ENCODE measurements at places on chromosomes 4 and X. TPM values are rescaled to one million over a fixed set of nuclear protein-coding genes. Genes with fewer than 3 reads are reported as not detected.
A peak's percentile ranks its signal among the peaks of the same experiment; 100 is the strongest.

Gene RHOXF1
- total RNA-seq: not detected

GRCh38 chr4:21320034-21320433 lies 619.8 kb downstream of the PACRGL start:
- no peak overlapping the region for H3K4me3 ChIP-seq
- no peak for DNase-seq
- no peaks in the 10 kb centered on the region for H3K4me1 ChIP-seq
- no peaks in the 10 kb centered on the region for H3K36me3 ChIP-seq
- H3K27me3 ChIP-seq: no peaks in the 10 kb centered on the region

DNA sequence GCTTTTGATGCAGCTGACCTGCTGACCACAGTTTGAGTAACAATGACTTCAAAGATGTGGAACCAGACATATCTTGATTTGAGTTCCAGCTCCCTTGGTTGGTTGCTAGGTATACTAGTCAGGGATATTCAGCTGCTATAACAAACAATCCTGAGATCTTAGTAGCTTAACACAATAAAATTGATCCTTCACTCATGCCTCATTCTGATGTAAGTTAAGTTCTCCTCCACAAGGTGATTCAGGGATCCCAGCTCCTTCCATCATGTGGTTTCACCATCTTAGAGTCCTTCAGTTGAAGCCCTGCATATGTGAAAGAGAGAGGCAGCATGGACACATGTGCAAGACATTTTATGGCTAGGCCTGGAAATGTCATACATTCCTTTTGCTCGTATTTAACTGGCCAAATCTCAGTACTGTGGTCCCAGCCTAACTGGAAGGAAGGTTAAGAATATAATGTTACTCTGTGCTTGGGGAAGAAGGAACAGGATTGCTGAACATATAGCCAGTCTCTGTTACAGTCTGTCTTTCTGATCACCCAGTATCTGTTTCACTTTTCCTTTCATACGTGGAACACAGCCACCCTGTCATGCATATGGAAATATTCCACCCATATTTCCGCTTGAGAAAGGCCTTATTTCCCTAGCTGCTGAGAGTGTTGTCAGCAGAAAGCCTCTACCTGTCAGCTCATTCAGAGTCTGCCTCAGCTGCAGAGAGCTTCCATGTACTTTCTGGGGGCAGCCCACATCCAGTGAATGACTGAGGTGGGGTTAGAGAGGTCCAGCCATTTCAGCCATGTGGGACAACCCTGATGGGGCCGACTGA lies 7.1 kb downstream of the SMIM9 start:
- no peak overlapping the region for H3K4me3 ChIP-seq
- no peak overlapping the region for H3K27ac ChIP-seq
- H3K27me3 ChIP-seq: no peaks in the 10 kb centered on the region
- DNase-seq: no peak
- no peaks in the 10 kb centered on the region for H3K4me1 ChIP-seq

Gene CFI
- total RNA-seq: 4.9 TPM

DNA sequence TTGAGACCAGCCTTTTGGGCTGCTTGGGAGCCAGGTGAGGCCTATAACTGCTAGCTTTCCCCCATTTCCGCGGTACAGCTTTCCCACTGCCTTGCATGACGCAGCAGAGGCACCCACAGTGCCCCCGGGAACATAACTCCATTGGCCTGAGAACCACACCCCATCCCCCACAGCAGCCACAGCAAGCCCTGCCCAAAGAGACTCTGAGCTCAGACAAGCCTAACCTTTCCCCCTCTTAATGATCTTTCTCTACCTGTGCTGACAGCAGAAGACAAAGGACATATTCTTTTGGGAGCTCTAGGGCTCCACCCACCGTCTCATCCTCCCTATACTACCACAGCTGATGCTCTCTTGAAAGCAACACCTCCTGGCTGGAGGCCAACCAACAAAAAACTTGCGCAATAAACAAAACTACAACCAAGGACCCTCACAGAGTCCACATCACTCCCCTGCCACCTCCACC lies 114.8 kb downstream of the FANCB start:
- no peaks in the 10 kb centered on the region for H3K4me1 ChIP-seq
- H3K4me3 ChIP-seq: no peak overlapping the region
- H3K36me3 ChIP-seq: no peaks in the 10 kb centered on the region

Gene NHS
- 4.8 TPM for total RNA-seq

- no peaks in the 10 kb centered on the region for H3K27me3 ChIP-seq
- no peaks in the 10 kb centered on the region for H3K36me3 ChIP-seq
- DNase-seq: no peak
- H3K4me1 ChIP-seq: no peaks in the 10 kb centered on the region
- no peak overlapping the region for H3K4me3 ChIP-seq
Observed at GRCh38 chrX:155061760-155062159, 9.2 kb downstream of the CMC4 start.

- no peaks in the 10 kb centered on the region for H3K36me3 ChIP-seq
- H3K27me3 ChIP-seq: no peaks in the 10 kb centered on the region
- H3K4me3 ChIP-seq: no peak overlapping the region
- no peak for DNase-seq
- no peaks in the 10 kb centered on the region for H3K4me1 ChIP-seq
- H3K27ac ChIP-seq: no peak overlapping the region
Observed at GRCh38 chr4:128141866-128142265, 80.8 kb downstream of the LARP1B start.

Gene FGF2
- 4.8 TPM for total RNA-seq

DNA sequence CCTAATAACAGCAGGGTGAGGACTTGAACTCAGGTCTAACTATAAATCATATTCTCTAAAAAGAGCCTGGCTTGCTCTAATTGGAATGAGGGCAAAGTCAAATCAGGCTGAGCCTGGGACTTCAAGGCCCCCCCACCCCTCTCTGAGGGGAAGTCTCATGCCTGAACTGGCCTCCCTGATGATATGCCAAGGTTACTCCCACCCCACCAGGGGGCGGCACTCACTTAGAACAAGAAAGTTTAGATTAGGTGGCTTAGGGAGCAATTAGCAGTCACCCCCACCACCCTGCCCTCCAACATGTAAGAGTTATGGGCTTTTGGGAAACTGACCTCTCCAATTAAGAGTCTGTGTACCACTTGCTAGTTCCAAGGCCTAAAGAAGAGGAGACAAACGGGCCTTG lies 2.7 kb downstream of the FOXO4 start:
- H3K36me3 ChIP-seq: no peaks in the 10 kb centered on the region
- H3K27me3 ChIP-seq: no peaks in the 10 kb centered on the region
- no peak overlapping the region for H3K4me3 ChIP-seq
- H3K4me1 ChIP-seq: no peaks in the 10 kb centered on the region

Gene CTSO
- 24.9 TPM for total RNA-seq

Gene NAP1L3
- total RNA-seq: 48.7 TPM

Gene GYPB
- total RNA-seq: not detected

GRCh38 chr4:138727731-138728130 lies 287.9 kb upstream of the NOCT start:
- no peaks in the 10 kb centered on the region for H3K36me3 ChIP-seq
- no peaks in the 10 kb centered on the region for H3K27me3 ChIP-seq
- H3K4me3 ChIP-seq: no peak overlapping the region
- no peak overlapping the region for H3K27ac ChIP-seq
- no peaks in the 10 kb centered on the region for H3K4me1 ChIP-seq
- no peak for DNase-seq

Gene PGAM4
- not detected for total RNA-seq

Gene ZNF81
- total RNA-seq: 4.5 TPM

GRCh38 chr4:48898733-48899431 lies 7.7 kb downstream of the OCIAD2 start:
- H3K27ac ChIP-seq: no peak overlapping the region
- DNase-seq: no peak
- no peaks in the 10 kb centered on the region for H3K4me1 ChIP-seq
- no peak overlapping the region for H3K4me3 ChIP-seq
- no peaks in the 10 kb centered on the region for H3K36me3 ChIP-seq

DNA sequence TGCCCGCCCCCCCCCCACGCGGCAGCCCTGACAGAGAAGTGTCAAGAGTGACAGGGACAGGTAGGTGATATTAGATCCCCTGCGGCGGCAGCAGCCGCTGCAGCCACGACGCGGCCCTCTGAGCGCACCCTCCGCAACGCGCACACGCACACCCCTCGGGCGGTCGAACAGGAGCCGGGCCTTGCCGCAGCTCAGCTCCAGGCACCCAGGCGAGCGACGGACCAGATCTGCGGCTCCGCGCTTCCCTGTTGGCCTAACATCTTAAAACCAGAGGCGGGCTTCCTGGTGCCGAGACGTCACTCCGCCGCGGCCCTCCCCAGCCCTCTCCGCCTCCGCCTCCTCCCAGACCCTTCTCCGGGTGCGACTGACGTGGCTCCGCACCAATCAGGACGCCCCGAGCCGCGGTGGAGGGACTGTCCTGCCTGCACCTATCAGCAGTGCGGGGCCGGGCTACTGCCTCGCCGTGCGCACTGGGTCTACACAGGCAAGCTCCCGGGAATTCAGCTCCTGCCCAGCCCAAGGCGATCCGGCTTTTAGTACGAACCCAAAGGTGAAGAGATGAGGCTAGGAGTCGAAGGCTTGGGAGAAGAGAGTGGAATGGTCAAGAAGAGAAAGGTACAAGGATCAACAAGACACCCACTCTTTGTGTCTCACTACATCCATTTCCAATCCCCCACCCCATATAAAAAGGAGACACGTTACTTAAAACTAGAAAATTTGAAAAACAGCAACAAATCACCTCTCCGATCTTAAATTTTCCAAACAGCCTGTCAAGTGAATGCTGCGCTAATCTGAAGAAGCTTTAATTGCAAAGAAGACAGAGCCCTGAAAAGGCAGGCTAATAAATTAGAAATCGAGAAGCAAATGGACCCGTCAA lies at the start of gene PITX2:
Gene PITX2, minus strand, starts transcription at position 237 of the 877 bp plus-strand sequence. CDS start 617 bp downstream, outside the sequence.
- H3K27ac ChIP-seq: no peak within 1 kb of the TSS
- peak within 1 kb of the TSS; percentile 35 for H3K4me3 ChIP-seq
- H3K4me1 ChIP-seq: peaks cover 3% of the 10 kb centered on the region
- DNase-seq: peak; percentile 45
- H3K27me3 ChIP-seq: peaks cover 57% of the 10 kb centered on the region

- no peaks in the 10 kb centered on the region for H3K4me1 ChIP-seq
- H3K27ac ChIP-seq: no peak overlapping the region
- no peak overlapping the region for H3K4me3 ChIP-seq
- H3K27me3 ChIP-seq: no peaks in the 10 kb centered on the region
- DNase-seq: no peak
Observed at GRCh38 chr4:161444626-161445025, 719.2 kb downstream of the FSTL5 start.
